NCI-H1105 treated with DMSO at 0.1 percent for 48 hours (cell line): ENCODE measurements at places on chromosomes 7 and 10.
A peak's percentile ranks its signal among the peaks of the same experiment; 100 is the strongest.

GRCh38 chr10:94358480-94358879 is 4.3 kb downstream of the NOC3L start:
- DNase-seq, result no peak

- no peak for DNase-seq
Observed at GRCh38 chr7:90705391-90706071, 109.4 kb downstream of the CDK14 start.

GRCh38 chr10:43093423-43094076 is 16.7 kb downstream of the RET start:
- DNase-seq, result no peak

DNA sequence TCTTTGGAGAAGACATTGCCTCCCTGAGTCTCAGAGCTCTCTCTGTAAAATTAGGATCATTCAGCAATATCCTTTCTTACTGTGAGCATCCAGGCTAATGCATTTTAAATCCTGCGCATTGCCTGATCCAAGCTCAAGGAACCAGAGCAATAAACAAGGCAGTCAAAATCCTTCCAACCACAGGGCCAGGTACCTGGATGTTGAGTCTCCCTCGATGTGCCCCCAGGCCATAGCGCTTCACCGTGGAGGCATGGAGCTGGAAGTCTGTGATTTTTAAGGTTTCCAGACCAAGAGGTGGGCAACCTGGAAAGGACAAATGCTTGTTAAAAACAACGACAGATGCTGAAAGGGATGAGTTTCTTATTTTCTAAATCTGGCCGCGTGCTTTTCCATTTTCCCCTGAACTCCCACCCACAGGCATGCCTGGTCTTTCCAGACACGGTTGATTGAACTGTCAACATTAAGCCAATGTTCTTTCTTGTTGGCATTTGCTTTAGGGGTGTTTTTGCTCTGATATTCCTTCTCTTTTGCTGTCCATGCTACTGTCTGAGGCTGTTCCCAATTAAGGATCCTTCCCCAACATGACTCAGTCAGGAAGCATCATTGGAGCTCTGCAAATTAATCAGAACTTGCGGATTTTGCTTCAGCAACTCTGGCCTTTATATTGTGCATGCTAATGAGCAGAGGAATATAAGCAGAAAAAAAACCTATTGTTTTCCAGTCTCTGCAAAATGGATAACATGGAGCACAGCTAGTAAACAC is 29.0 kb downstream of the CPXM2 start:
- no peak for DNase-seq

DNA sequence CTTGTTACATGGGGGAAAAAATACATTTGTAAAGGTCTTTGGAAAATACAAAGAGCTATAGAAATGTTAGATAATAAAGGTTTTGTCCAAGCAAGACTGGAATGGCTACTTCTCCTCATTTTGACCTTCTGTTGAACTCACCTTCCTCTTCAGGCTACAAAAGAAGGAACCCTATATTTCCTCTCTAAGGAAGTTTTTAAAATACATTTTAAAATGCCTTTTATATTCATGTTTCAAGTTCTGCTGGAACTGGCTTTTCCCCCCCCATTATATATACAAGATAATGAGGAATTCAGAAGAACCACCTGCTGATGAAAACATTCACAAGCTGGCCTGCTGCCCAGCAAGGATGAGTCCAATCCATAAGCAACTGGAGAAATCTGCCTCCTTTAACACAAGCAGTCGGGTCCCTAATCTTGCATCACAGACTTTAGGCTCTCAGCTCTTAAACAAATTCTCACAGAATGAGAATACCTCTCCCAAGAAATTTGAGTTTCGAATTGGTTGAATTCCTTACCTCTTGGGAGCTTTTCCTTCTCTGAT is 44.6 kb downstream of the MTERF1 start:
- peak; percentile 67 for DNase-seq
